Cerebellum (tissue), 4 donors: ENCODE measurements at places on chromosomes 2 and 18. TPM values are rescaled to one million over a fixed set of nuclear protein-coding genes. Genes with fewer than 3 reads are reported as not detected.
A peak's percentile ranks its signal among the peaks of the same experiment; 100 is the strongest.

DNA sequence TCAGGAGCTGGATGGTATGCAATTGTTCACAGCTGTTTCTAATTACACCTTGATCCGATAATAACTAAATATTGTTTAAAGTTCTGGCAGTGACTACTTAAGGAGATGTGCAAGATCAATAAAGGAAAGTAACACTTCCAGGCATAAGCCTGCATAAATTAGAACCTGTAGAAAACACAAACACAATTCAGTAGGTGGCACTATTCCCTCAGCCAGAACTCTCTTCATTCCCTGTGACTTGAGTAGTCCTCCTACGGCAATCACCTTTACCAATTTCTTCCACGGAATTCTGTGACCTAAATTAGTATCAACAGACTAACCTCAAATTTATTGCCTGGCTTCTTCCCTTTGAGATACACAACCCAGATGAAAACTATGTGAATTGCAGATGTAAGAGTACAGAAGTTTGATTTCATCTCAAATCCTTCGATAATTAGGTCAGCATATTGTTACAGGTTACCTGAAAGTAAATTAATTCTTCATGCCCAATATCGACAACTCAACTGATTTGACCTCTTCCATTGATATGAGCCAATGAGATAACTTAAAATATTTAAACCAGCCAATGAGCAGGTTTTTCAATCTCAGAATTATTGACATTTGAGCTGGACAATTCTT lies 137.8 kb downstream of the PID1 start:
- DNase-seq = peak; percentile 19

GRCh38 chr2:27942612-27943547 lies 52.4 kb downstream of the BABAM2 start:
- DNase-seq = no peak

DNA sequence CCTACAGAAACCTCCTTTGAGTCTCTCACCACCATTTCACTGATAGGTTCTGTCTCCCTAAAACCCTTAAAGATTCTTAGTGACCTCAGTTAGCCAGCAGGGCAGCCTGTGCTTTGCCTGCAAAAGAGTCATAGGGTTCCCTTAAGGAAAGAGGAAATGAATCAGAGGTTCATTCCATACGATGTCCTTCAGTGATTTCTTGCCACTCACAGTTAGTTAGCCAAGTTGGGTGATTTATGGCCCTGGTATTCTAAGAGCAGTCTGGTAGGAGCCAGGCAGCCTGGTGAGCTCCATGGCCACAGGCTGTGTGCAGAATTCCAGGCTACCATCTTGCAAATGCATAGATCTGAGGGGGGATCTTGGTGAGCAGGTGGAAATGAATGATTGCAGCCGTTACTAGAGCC lies 18.7 kb upstream of the CCBE1 start:
- DNase-seq = no peak

The ALPP gene
- total RNA-seq = not detected

GRCh38 chr2:129903586-129904425 lies 75.7 kb upstream of the RAB6C start:
- no peak for DNase-seq
